ENCODE measurements at places on chromosomes 7 and 10.

DNA sequence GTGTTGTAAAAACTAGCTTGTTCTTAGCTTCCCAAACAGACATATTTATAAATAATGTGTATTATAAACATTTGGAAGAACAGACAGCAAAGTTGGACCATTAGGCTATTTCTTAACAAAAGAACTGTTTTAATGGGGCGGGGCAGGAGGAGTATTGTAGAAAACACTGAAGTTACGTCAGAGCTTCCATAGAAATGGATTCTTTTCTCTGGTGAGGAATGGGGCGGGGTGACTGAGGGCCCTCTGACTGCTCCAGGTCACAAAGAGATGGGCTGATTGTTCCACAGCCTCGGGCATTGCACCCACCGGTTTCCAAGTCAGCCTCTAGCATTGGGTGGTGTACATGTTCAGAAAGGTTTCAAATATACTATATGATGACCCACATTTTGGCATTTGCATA lies 36.8 kb upstream of the ADAM12 start:
- no peak for DNase-seq

- DNase-seq: no peak
Measured at GRCh38 chr10:98340261-98340939, 72.4 kb upstream of the LOXL4 start.

GRCh38 chr7:16589881-16590280 lies 55.7 kb downstream of the ANKMY2 start:
- DNase-seq: no peak

DNA sequence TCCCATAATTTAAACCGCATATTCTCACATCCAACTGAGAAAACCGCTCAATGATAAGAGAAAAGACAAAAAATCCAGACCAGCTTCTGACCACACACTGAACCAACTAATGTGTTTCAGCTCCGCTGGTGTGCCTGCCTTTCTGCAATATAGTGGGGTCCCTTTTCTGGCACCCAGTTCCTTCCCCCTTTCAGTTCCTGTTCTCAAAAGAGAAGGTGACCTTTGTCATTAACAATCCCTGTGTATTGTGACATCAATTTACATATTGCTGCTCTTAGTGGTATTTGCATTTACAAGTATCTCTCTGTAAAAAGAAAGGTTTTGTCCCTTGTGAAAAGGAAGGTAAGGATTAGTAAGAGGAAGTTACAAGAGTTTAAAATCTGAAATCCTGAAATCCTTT lies 1.4 kb downstream of the PPP1R17 start:
- DNase-seq: no peak

GRCh38 chr7:32893207-32893524 lies 1.6 kb upstream of the KBTBD2 start:
- no peak for DNase-seq

DNA sequence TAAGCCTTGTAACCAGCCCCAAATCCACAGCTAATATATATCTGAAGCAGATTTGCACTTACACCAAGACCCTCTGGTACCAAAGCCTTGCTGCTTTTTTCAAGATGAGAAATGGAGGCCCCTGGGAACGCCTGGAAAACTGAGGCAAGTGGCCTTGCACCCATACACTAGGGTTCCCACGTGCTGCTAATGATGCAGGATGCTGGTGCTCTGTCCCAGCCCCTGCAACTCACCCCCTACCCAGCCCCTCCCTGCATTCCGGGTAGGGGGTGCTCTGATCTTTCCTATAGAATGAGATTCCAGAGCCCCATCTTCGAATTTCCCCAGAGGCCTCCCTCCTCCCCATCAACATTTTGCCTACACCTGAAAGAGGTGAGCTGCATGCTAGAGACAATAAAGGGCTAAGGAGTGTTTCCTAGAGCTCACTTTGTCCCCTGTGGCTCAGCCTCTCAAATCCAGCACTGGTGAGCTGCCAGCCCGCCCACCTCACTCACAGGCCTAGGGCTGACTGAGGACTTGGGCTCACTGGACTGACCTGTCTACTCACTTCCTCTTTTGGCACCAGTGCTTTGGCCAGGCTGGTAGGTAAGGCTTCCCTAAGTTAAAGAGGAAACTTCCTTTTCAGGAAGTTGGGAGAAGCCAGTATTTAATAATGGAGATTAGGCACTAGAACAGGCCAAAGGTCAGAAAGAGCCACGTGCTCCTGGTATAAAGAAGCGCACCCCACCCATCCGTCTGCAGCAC lies 9.8 kb downstream of the RBP4 start:
- DNase-seq: no peak

- no peak for DNase-seq
Measured at GRCh38 chr7:140864732-140865131, 60.0 kb downstream of the BRAF start.

- no peak for DNase-seq
Measured at GRCh38 chr7:45699015-45699309, 124.8 kb downstream of the ADCY1 start.

GRCh38 chr7:141640239-141640840 lies 61.6 kb downstream of the DENND11 start:
- DNase-seq: no peak

- DNase-seq: no peak
Measured at GRCh38 chr7:33940503-33940902, 35.2 kb downstream of the BMPER start.

DNA sequence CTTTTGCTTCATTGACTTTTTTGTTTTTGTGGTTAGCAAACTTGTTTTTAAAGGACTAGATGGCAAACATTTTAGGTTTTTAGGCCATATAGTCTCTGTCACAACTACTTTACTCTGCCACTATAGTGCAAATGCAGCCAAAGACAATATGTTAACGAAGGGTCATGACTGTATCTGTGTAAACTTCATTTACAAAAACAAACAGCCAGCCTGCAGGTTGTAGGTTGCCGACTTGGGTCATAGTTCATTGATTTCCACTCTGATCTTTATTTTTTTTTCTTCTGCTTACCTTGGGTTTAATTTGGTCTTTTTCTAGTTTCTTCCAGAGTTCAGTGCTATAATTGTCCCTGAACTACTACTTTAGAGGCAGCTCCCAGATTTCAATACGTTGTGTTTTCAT lies 120.0 kb downstream of the ARHGAP22 start:
- no peak for DNase-seq

DNA sequence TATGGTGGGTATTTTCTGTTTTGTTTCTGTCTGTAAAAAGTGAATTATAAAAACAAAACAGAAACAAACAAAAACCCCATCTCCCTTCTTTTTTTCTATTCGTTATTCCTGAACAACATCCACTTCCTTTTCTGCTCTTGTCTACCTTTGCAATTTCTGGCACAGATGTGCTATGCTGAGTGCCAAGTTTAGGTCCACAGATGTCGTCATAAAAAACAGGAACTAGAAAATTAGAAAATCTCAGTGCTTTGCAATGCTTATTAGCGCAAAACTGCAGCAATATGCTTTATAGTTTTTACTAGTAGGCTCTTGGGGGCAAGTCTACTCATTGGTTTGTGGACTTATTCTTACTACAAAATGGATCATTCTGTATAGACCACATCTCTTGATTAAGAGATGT lies 94.2 kb upstream of the PRKCQ start:
- DNase-seq: no peak

- no peak for DNase-seq
Measured at GRCh38 chr10:132687893-132688579, 97.9 kb downstream of the NKX6-2 start.

DNA sequence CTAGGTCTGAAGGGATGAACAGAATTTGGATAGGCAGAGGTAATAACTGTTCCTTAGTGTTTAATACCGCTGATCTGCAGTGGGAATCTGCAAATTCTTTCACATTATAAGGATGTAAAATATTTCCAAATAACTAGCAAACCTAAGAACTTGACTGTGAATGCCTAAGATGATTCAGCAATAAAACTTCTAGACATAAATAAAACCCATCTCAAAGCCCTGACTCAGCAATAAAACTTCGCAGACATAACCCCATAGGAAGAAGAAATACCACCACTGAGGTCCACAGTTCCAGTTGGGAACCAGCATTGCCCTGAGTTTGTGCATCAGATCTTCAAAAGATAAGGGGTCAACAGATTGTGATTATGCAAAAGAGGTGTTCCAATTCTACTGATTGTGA lies 354.2 kb downstream of the GFRA1 start:
- DNase-seq: no peak

DNA sequence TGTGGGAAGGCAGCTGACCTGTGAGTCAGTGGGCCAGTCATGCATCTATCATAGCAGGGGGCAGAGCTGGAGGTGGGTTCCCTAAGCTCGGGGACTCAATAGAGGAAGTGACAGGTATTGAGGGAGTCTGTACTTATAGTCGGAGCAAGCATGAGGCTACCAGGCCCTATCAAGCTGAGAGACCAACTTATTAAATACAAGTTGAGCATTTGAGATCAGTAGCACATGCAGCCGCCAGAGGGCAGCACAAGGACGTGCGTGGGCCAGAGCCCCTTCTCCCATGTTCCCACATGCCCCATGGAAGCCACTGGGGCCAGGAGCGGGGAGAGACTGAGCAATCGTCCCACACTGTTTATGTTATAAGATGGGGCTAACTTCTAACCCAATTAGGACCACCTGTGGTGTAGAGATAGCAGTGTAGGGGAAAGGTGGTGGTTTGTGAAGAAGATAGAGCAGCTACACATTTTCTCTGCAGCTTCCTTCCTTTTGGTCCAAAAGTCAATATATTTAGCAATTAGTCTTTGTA lies 13.0 kb upstream of the STK31 start:
- peak; percentile 42 for DNase-seq

GRCh38 chr10:113780681-113781250 lies 29.3 kb downstream of the PLEKHS1 start:
- no peak for DNase-seq

DNA sequence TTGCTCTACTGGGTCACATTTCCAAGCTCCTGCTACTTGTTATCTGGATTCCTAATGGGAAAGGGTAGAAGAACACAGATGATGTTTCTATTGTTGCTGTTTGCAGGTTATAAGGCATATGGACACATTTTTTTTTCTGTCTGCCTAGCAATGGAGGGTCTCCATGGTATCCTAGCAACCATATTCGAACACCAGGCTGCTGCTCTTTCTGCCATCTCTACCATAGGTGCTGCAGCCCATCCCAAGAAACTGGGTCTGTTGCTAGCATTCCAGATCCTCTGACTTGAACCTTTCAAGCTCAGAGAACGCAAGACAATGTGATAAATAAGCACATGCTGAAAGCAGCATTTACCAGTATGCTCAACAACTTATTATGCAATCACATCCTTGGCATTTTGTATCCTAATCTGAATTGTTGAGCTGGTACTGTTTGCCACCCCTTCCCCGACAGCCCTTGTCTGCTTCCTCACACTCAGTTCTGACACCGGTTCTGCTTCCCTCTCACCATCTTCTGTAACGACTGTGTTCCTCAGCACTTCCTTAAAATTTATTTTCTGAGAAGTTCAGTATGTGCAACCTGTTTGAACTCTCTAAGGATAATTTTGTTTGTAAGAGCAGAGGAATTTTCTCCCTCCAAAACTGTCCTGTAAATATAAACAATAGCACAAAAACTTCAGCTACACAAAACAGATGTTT lies 6.2 kb downstream of the PRKG1 start:
- no peak for DNase-seq

DNA sequence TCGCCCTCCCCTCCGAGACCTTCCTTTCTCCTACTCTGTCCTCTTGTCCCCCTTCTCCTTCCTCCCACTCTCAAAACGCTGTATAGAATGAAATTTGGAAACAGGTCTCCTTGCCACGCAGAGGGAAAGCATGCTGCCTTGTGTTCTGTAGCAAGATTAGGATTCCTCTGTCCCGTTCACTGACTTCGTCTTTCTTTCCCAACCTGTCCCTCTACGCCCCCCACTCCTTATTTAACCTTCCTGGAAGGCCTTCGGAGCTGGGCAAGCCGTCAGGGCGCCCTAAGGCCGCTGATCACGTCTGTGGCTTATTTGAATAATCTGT lies 1.3 kb downstream of the HOXA9 start:
- DNase-seq: no peak

GRCh38 chr7:73847941-73848723 lies 5.8 kb upstream of the METTL27 start:
- DNase-seq: no peak

DNA sequence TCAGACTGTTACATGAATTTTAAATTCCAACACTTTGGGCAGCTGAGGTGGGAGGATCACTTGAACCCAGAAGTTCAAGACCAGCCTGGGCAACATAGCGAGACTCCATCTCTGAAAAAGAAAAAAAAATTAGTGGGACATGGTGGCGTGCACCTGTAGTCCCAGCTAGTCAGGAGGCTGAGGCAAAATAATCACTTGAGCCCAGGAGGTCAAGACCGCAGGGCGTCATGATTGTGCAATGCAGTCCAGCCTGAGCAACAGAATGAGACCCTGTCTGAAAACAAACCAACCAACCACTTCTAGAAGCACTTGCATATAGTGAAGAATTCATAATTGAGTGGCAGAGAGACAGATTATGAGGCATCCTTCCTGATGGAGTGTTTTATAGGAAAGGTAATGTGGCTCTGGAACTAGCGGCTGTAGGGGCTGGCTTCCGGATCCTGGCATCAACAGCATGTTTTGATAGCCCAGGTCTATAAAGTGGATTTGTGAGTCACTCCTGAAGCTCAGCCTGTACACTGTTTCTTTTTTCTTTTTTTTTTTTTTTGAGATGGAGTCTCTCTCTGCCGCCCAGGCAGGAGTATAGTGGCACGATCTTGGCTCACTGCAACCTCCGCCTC lies 40.3 kb upstream of the RSBN1L start:
- DNase-seq: no peak

- DNase-seq: no peak
Measured at GRCh38 chr10:30691639-30692015, 62.1 kb upstream of the LYZL2 start.

DNA sequence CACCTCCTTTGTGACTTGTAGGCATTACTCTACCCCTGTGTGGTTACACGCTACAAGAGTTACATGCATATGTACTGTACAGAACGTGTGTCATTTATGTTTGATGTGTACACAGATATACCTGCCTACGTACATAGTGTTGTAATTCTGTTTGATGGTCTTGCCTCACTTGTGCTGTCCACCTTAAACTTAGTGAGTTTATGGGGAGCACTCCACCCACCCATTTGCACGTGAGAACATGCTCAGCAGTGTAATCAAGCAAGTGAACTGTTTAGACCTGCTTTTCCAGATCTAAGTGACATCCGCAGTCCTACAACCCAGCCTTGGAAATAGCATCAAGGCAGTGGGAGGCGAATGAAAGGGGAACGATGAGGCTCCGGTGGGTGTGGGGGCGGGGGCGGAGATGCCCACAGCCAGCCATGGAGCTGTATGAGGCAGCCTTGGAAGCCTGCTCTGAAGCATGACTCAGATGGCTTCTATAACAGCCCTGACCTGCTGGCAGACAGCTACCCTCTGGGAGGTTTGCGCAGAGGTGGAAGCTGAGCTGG lies 52.1 kb downstream of the SUFU start:
- DNase-seq: no peak

GRCh38 chr7:94003446-94004023 lies 620 bp downstream of the BET1 start:
- no peak for DNase-seq

GRCh38 chr10:100571084-100571856 lies 35.5 kb downstream of the HIF1AN start:
- DNase-seq: no peak

All from stimulated activated CD4-positive, alpha-beta T cell treated with anti-CD3 and anti-CD28 coated beads, Interleukin-1b, Interleukin-23, amount 100 ng/mL, for 4 hours (primary cell).